ENCODE measurements at places on chromosomes 2 and 18.

- DNase-seq: no peak
Measured at GRCh38 chr2:118654945-118655344, 192.5 kb downstream of the EN1 start.

GRCh38 chr2:28445448-28446258, 50.2 kb upstream of the PLB1 start:
- DNase-seq: no peak

DNA sequence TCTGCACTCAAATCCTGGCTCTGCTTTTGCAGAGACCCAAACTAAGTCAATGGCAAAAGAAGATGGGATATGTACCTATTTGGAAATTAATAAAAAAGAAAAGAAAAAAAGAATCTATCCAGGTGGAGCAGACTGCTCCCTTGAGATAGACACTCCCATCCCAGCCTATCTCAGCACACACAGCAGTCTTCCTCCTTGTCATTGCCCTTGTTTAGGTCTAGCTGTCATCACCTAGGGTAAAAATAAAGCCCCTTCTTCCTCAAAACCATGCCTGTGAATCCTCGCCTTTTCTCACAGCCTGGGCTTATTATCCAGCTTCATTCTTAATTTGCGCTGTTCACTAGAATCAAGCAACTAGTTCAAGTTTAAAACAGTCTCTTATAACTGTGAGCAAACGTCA, 30.7 kb upstream of the ACSL3 start:
- no peak for DNase-seq

DNA sequence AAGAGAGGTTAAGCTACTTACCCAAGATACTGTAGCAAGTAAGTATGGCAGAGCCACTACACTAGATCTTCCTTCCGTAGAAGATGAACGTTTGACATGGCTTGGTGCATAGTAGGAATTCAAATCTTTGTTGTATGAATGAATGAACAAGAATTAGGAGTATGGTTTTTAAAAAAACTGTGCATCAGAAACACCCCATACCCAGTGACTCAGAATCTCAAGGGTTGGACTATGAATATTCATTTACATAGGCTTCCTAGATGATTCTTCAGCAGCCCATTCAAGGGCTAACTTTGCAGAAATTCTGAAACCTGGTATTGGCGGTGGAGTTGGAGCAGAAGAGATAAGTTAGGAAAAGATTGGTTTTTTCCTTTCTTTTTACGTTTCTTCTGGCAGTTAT, 5.4 kb downstream of the ACTR3 start:
- no peak for DNase-seq

GRCh38 chr2:241896746-241897201, 27.2 kb downstream of the RTP5 start:
- DNase-seq: no peak

GRCh38 chr2:157311706-157312105, 13.9 kb downstream of the ERMN start:
- no peak for DNase-seq

- DNase-seq: no peak
Measured at GRCh38 chr2:32960238-32960637, 13.5 kb downstream of the LTBP1 start.

DNA sequence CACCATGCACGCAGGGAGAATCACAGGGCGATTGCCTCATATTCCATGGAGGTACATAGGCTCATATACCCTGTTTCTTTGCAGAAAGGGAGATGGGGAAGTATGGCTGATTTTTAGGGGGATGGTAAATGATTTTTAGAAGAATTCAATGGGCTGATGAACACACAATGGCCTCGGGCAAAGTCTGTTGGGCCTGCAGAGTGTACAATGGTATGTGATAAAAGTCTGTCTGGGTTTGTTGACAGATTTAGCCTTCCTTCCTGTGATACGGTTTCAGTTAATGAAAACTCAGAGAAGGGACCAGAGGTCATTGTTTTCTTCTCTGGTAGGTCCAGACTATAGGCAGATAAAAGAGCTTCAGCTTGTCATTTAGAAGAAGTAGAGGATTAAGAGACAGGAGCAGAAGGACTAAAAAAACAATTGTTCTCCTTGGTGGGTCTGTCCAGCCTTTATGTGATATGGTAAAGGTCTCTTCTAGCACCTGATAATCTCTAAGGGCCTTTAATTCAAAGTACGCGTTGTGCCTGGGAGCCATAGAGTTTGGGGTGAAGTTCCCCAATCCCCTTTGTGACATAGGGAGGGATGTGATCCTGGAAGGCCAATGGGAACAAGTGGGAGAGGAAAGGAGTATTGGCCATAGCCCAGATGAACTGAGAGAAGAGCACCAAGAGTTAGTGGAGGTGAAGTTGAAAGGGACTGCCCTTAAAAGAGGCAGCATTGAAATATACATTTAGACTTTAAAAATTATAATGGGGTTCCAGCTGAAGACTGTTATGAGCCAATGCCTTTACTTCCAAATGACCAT, 107.5 kb upstream of the SERPINE2 start:
- DNase-seq: no peak

DNA sequence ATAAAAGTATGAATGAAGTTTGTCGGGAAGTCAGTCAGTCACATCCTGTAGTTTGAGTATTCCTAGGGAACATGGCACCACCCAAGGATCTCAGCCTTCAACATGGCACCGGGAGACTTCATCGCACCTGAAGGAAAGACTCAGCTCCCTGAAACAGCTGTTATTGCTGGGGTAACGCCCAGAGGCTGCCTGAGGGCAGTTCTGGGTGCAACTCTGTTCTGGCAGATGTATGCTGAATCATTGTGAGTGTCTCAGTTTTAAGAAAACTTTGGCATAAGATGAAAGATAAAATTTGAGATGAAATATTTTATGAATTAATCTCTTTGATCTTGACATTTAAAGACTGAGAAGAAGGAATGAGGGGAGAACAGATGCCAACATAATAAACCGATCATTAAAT, 49.9 kb upstream of the SERPINB2 start:
- DNase-seq: no peak

GRCh38 chr2:150466741-150467620, 20.5 kb downstream of the RND3 start:
- no peak for DNase-seq

DNA sequence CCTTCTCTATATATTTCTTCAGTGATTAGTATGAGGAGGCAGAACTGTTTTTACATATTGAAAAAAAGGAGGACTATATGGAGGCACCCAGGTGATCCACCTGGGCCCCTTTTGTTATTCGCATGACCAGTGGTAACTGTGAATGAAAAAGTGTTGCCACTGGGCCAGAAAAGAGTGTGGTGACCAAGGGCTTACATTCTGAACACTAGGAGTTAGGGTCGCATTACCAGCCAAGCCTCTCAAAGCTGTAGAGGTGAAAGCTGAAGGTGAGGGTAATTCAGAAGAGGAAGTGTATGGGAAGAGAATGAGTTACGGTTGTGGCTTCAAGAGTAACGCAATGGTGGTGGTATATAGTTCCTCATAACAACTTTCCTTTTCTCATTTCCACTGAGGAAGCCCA, 487.6 kb downstream of the TMEM182 start:
- DNase-seq: no peak

DNA sequence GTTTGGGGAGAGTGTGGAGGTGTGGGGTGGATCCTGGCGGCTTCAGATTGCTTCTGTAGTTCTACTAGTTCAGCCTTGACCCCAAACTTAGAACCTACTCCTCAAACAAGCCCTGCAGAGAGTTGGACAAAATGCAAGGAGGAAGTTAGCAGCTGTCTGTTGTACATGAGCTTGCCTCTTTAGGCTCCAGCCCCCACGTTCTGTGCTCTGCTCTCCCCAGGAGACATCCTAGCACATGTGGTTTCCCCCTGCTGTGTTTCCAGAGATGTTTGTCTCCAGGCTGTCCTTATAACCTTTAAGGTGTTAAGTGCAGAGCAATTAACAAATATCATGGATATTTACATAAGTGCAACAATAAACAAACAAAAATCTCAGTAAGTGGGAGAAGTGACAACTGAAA, 111.1 kb downstream of the ACOXL start:
- no peak for DNase-seq

GRCh38 chr2:239882331-239882732, 142.8 kb downstream of the NDUFA10 start:
- DNase-seq: peak; percentile 61

DNA sequence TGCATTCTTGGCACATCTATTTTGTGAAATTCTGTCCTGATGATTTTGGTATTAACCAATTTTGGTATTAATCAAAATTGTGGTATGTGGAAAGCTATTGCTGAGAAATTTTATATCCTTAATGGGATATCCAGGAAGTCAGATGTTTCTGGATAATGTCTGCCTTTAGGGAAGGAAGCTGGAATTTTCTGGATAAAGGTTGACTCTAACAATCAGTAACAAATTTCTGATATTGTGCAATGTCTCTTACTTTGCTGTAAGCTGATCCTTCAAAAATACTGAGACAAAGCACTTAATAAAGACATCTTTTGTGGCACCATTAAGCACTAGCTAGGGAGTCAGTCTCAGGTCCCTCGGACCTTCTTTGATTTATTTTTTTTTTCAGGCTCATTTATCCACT, 100.8 kb upstream of the UGP2 start:
- DNase-seq: no peak

GRCh38 chr18:9455718-9456511, 19.4 kb upstream of the RALBP1 start:
- no peak for DNase-seq

DNA sequence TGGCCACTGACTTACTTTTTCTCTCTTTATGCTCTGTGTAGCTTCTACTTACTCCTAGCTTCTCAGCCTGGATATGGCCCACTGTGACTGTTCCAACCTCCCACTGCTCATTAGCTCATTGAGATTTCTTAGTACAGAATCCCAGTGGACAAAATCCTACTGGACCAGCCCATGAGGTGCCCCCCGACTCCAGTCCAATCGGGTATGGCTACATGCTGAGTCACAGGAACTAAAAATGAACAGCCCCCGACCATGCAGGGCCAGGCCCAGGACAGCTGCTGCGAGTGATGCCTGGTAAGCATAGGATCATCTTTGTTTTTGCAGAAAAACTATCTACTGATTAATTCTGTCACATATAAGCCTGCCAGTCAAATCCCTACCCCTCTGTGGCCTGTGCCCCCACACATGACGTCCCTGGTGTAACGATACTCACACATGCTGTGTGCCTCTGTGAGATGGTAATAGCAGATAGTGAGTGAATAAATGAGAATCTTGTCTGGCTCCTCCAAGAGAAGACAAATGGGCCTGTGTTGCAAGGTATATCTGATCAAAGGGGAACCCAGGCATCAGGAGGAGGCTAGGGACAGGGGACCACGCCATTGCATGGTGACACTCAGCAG, 85.9 kb upstream of the KLF7 start:
- no peak for DNase-seq

GRCh38 chr2:218129458-218130135, 3.8 kb downstream of the CXCR2 start:
- DNase-seq: no peak

GRCh38 chr2:169711751-169712509, 17.7 kb downstream of the PHOSPHO2 start:
- no peak for DNase-seq

- DNase-seq: no peak
Measured at GRCh38 chr2:239786791-239787190, 238.4 kb downstream of the NDUFA10 start.

GRCh38 chr2:82790206-82791021, 1668.7 kb downstream of the SUCLG1 start:
- DNase-seq: peak; percentile 8

GRCh38 chr2:127913808-127914457, 28.2 kb upstream of the AMMECR1L start:
- DNase-seq: no peak

GRCh38 chr2:65548064-65548463, 115.7 kb upstream of the SPRED2 start:
- no peak for DNase-seq

DNA sequence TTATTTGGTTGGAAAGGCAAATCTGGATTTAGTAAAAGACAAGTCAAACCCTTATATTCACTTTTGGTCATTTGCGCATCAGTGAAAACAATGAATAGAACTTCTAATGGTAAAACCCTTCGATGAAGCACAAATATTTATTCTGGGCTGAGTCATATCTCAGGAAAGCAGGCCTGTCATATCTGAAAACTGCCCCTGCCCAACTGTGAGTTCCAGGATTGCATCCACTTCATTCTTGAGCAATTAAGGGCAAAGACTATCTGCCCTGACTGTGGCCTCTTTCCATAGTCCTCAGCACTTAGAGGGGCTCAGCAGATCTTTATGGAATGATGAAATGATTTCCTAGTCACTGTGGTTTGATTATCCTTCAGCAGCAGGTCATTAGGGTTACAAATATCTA, 795.2 kb upstream of the ID2 start:
- no peak for DNase-seq

- DNase-seq: peak; percentile 47
Measured at GRCh38 chr2:157596992-157597681, 31.5 kb downstream of the ACVR1C start.

DNA sequence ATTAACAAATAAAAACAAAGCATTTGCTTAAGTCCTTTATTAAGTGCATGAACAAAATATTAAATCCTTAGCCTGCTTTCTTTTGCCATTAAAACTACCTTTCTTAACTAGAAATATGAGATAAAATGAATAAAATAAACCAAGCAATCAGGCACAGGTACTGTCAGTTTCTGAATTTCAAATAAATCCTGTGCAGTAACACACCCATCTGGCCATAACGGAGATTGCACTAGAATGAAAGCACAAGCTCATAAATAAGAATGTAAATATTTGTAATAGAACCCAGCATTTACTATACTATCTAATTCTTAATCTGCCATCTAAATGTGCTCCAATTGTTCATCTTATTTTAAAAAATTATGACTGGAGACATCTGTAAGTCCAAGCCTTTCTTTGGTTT, 31.9 kb downstream of the PRKRA start:
- no peak for DNase-seq

DNA sequence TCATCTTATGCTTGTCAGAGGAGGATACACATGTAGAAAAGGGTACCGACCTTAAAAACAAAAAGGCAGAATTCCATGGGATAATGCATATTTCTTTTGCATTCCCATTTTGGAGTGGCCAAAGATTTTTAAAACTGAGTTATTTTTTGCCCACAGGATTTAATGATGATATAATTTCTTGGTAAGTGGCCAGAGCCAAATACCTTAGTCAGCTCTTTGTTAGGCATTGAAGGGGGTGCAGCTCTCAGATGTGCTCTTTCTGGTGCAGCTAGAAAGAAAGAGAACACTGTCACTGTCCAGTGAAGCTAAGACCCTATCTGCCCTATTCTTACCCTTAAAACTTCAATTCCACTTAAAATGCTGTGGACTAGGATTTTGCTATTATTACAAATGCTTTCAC, 10.8 kb downstream of the COQ10B start:
- no peak for DNase-seq

DNA sequence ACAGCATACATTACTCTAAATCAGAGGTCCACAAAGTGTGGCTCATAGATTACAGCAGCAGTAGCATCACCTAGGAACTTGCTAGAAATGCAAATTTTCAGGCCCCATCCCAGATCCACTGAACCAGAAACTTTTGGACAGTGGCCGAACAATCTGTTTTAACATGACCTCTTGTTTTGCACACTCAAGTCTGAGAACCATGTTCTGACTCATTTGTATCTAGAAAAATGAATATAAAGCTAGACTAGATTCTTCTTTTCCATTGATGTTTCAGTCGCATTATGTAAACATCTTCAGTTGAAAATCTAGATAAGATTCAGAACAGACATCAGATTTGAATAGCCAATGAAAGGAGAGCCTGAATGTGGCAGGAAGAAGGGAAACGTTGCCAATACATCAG, 608.8 kb downstream of the LRP1B start:
- no peak for DNase-seq

- no peak for DNase-seq
Measured at GRCh38 chr2:61792355-61792890, 61.4 kb downstream of the FAM161A start.

All from body of pancreas (tissue), 4 donors.